ENCODE measurements at places on chromosomes 4 and X. TPM values are rescaled to one million over a fixed set of nuclear protein-coding genes. Genes with fewer than 3 reads are reported as not detected.

The IQCM gene
- not detected for total RNA-seq

GRCh38 chr4:25770847-25771246 lies 91.9 kb downstream of the SEL1L3 start:
- H3K4me3 ChIP-seq, result no peak overlapping the region
- peaks cover 15% of the 10 kb centered on the region for H3K36me3 ChIP-seq
- H3K27me3 ChIP-seq, result no peaks in the 10 kb centered on the region
- DNase-seq, result no peak
- no peak overlapping the region for H3K27ac ChIP-seq

GRCh38 chr4:166308647-166309046 lies 435.6 kb downstream of the TLL1 start:
- no peak overlapping the region for H3K27ac ChIP-seq
- no peak overlapping the region for H3K4me3 ChIP-seq
- no peaks in the 10 kb centered on the region for H3K36me3 ChIP-seq
- no peak for DNase-seq
- no peaks in the 10 kb centered on the region for H3K27me3 ChIP-seq

The CXCL3 gene
- 3.5 TPM for total RNA-seq

- no peak overlapping the region for H3K27ac ChIP-seq
- no peak for DNase-seq
- no peak overlapping the region for H3K4me3 ChIP-seq
- H3K27me3 ChIP-seq, result peaks cover 5% of the 10 kb centered on the region
These were observed 110.5 kb downstream of the PCDH19 start for GRCh38 chrX:100299559-100299958.

The MAP7D2 gene
- 0.57 TPM for total RNA-seq

The ADH1A gene
- not detected for total RNA-seq

The DDX53 gene
- total RNA-seq, result not detected

The MANBA gene
- 37.5 TPM for total RNA-seq

- DNase-seq, result no peak
- peaks cover 11% of the 10 kb centered on the region for H3K36me3 ChIP-seq
- no peak overlapping the region for H3K4me3 ChIP-seq
- no peak overlapping the region for H3K27ac ChIP-seq
These were observed 19.4 kb downstream of the SEPTIN11 start for GRCh38 chr4:76968937-76969336.

The UBE2D3 gene
- total RNA-seq, result 334 TPM

- no peak overlapping the region for H3K27ac ChIP-seq
- H3K27me3 ChIP-seq, result no peaks in the 10 kb centered on the region
- peaks cover 15% of the 10 kb centered on the region for H3K4me1 ChIP-seq
- no peak overlapping the region for H3K4me3 ChIP-seq
- H3K36me3 ChIP-seq, result no peaks in the 10 kb centered on the region
- no peak for DNase-seq
These were observed 275.9 kb downstream of the ARHGAP10 start for GRCh38 chr4:148007792-148008191.

DNA sequence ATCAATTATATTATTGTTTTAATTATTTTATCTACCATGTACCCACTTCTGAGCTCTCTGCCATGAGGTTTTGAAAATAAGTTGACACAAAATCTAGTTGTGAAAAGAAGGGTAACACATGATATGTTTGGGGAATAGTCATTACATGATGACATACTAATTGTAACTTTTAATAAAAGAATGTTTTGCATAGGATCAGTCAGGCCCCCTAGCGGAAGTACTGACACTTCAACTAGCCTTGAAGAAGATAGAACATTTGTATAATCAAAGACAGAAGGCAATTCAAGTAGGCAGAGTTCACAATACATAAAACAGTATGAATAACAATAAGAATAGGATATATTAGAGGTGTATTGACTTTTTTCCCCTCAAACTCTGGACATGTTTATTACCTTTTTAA lies 1191.0 kb upstream of the AGA start:
- no peak for DNase-seq
- H3K4me1 ChIP-seq, result no peaks in the 10 kb centered on the region
- no peaks in the 10 kb centered on the region for H3K36me3 ChIP-seq
- H3K4me3 ChIP-seq, result no peak overlapping the region

- no peaks in the 10 kb centered on the region for H3K27me3 ChIP-seq
- H3K4me3 ChIP-seq, result no peak overlapping the region
- H3K4me1 ChIP-seq, result peaks cover 3% of the 10 kb centered on the region
These were observed 41.9 kb upstream of the MXD4 start for GRCh38 chr4:2303686-2304320.

The DRD5 gene
- total RNA-seq, result not detected

DNA sequence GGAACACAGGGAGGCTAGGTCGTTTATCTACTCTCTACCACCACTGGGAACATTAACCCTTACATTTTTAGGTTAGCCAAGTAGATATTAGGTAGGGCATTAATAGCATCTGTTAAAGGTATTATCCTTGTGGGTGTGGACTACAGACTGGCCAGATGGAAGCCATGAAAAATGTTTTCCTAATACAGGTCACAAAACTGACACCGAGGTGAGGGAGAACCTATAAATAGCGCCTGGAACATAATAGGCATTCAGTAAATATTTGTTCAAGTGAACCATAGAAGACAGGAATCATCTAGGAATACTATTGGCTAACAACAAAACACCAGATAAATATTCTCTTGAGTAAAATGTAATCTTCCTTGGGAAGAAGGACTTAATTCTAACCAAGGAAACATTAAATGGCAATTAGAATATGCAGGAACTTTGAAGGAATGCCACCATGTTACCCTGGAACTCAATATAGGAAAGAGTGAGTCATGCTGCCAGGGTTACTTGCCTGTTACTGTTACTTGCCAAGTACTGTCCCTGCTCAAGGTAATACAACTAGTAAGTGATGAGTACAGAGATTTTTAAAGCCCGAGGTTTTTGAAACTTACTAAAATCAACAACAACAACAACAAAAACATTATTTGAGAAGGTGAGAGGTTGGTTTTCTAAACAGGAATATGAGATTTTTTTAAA lies 79.0 kb downstream of the SOX3 start:
- no peak overlapping the region for H3K4me3 ChIP-seq
- DNase-seq, result no peak

DNA sequence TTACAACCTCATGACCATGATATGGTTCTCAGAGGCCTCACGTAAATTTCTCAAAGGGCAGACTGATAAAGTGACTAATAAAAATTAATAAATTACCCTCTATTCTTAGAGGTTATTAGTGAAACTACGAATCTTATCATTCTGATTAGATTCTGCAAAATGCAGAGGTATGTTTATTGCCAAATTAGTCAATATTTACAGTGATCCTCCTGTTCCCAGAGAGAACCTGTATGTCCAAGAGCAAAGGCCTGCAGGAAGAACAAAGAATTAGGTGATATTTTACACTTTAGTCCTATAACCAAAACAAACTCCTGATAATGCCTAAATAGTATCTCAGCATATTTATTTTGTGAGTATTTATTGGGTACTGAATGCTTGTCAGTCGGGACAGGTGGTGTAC lies 58.1 kb downstream of the FAM13A start:
- peaks cover 8% of the 10 kb centered on the region for H3K4me1 ChIP-seq
- H3K4me3 ChIP-seq, result no peak overlapping the region
- no peaks in the 10 kb centered on the region for H3K27me3 ChIP-seq
- no peak overlapping the region for H3K27ac ChIP-seq

GRCh38 chr4:677431-678293 lies 3.3 kb downstream of the MYL5 start:
- DNase-seq, result no peak
- no peak overlapping the region for H3K27ac ChIP-seq
- peaks cover 7% of the 10 kb centered on the region for H3K36me3 ChIP-seq
- no peak overlapping the region for H3K4me3 ChIP-seq

The SMR3B gene
- not detected for total RNA-seq

DNA sequence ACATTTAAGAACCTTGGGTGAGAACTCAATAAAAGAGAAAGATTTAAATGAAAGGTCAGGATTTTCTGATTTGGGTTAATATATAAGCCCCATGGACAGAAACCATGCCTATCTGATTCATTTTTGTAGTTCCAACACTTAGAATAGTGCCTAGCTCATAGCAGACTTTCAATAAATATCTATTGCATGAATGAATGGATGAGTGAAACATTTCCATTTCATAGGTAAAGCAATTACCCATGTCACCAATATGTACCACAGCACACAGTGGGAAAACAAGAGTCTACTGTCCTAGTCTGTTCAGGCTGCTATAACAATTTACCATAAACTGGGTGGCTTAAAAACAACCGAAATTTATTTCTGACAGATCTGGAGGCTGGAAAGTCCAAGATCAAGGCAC lies 63.9 kb upstream of the PTPN13 start:
- H3K27ac ChIP-seq, result no peak overlapping the region
- no peak overlapping the region for H3K4me3 ChIP-seq
- H3K27me3 ChIP-seq, result no peaks in the 10 kb centered on the region
- no peaks in the 10 kb centered on the region for H3K36me3 ChIP-seq
- no peak for DNase-seq

The MRFAP1L1 gene
- total RNA-seq, result 52.0 TPM

The TREX2 gene
- total RNA-seq, result 1.0 TPM

The F8A2 gene
- total RNA-seq, result not detected

The NUP62CL gene
- total RNA-seq, result 5.5 TPM

The TMPRSS11A gene
- not detected for total RNA-seq

- H3K27me3 ChIP-seq, result no peaks in the 10 kb centered on the region
- DNase-seq, result peak; percentile 21
- H3K36me3 ChIP-seq, result peaks cover 32% of the 10 kb centered on the region
- no peak overlapping the region for H3K27ac ChIP-seq
- no peaks in the 10 kb centered on the region for H3K4me1 ChIP-seq
These were observed 32.1 kb downstream of the ZGRF1 start for GRCh38 chr4:112604589-112604988.

- no peak for DNase-seq
- H3K36me3 ChIP-seq, result no peaks in the 10 kb centered on the region
- H3K4me1 ChIP-seq, result peaks cover 59% of the 10 kb centered on the region
- H3K27ac ChIP-seq, result no peak overlapping the region
- H3K27me3 ChIP-seq, result no peaks in the 10 kb centered on the region
These were observed 28.3 kb downstream of the ZFYVE28 start for GRCh38 chr4:2390146-2390545.

DNA sequence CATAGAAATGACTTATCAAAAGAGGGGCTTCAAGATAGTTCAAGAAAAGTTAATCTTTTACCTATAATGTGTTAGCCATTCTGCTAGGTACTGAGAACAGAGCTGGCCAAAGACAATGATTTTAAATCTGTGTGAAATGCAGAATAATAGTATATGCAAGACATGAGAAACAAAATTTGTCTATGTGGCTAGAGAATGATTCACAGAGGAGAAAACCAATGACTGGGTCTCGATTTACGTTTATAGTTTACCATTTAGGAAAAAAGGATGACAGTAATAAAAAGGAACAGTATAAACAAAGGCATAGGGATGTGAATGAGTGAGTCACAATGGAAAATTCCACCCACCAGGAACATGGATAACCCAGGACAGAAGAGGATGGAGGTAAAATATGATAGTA lies 31.9 kb downstream of the NPFFR2 start:
- no peak for DNase-seq
- no peak overlapping the region for H3K27ac ChIP-seq
- peaks cover 3% of the 10 kb centered on the region for H3K4me1 ChIP-seq
- H3K4me3 ChIP-seq, result no peak overlapping the region
- H3K36me3 ChIP-seq, result no peaks in the 10 kb centered on the region

The APBB2 gene
- 49.0 TPM for total RNA-seq

All from WTC11 (cell line).